ENCODE measurements at places on chromosomes 3 and 15.
A peak's percentile ranks its signal among the peaks of the same experiment; 100 is the strongest.

GRCh38 chr15:68924866-68925560, 5.3 kb upstream of the SPESP1 start:
- DNase-seq = peak; percentile 16

GRCh38 chr3:148211725-148212124, 486.0 kb upstream of the AGTR1 start:
- DNase-seq = no peak

DNA sequence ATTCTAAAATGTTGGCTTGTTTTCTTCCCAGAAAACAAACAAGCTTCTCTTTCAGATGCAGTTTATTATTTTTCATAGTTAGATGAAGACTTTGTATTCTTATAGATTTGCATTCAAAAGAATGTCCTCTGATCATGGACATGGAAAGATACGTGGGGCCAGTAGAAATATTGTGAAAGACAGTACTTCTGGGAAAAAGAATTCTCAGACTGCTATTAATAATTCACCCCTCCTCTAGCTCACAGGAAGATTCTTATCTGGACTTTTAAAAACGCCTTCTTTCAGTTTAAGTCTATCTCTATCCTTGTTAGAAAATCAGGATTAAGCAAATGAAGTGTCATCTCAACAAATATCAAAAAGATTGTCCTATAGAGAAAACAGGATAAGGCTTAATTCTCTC, 514.1 kb upstream of the ADAMTS9 start:
- no peak for DNase-seq

GRCh38 chr3:157099326-157100095, 60.4 kb downstream of the CCNL1 start:
- no peak for DNase-seq

- DNase-seq = no peak
These were observed 58.0 kb upstream of the FURIN start for GRCh38 chr15:90810354-90810753.

DNA sequence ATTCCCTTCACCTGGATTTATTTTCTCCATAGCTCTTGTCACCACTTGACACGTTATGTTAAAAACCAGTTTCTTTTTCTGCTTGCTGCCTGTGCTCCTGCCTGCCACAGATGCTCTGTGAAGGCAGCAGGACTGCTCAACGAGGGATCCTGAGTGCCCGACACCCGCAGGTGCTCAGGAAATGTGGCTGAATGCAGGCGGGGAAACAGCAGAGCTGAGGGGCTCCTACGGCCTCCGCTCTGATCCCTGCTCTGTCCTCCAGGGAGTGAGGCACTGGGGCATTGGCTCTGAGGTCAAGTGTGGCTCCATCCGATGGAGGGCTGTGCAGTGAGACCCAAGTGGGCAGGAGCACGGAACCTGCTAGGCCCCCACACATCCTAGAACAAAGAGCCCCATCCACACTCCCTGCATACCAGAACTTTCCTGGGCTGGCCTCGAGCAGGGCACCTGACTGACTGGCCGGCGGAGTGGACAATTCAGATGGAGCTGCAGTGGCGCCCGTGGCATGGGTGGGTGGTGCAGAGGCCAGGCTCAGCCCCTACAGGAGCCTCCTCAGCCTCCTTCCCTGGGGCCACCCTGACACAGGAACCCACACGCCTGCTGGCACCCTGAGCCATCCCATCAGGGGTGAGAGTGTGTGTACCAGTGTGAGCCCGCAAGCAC, 27.9 kb downstream of the IQSEC1 start:
- DNase-seq = no peak

DNA sequence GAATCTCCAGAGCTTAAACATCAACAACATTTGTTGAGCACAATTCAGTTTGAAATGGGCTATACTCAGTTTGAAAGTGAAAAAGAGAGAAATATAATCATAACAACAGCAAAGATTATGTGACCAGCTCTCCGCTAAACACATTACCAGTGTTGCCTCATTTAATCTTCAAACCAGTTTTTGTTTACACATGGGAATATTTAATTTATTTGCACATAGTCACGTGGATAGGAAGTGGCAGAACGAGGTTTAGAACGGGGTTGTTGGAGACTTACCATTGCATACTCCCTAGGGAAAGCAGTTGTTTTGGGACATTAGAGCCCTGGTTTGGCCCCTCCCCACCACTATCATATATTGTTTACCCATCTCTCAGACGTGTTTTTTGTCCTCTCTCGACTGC, 77.2 kb downstream of the IL1RAP start:
- DNase-seq = no peak
